NCI-H1105 treated with DMSO at 0.1 percent for 48 hours (cell line): ENCODE measurements at places on chromosomes 13 and 19.

DNA sequence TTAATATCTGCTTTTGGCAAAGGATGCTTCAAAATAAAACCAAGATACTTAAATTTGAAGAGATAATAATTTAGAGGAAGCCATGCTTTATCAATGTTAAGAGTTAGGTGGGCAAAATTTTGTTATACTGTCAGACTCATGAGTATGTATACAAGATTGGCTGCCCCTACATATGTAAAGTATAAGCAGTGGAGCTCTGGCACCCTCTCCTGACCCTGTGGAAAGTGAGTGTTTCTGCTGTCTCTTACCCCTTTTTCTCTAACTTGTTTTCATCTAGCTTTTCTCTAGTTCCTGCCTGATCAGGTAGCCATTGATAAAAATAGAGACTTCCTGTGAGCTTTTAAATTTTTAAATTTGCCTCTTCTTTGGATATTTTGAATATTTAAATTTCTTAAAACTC lies 710.9 kb upstream of the SPRY2 start:
- DNase-seq = no peak

GRCh38 chr13:110683203-110683883 lies 22.6 kb downstream of the CARS2 start:
- DNase-seq = peak; percentile 26

DNA sequence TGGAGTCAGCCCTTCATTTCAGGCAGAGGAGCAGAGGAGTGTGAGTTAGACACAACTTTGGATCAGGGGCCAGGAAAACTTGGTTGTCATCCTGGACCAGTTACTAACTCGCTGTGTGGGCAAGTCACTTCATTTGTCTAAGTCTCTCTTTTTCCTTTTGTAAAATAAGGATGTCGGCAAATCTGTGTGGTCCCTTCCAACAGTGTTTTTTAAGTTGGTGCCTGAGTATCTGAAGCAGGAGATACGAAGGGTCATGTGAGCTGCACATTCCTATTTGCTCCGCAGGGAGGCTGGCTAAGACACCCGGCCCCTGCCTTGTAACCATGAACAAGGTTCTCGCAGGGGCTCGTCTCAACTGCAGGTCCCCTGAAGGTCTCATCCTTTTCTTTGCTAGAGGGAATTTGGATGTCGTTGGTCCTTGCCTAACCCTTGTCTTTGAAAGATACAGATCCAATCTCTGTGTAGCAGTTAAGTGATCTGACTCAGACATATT lies 64.3 kb downstream of the LRCH1 start:
- DNase-seq = no peak

DNA sequence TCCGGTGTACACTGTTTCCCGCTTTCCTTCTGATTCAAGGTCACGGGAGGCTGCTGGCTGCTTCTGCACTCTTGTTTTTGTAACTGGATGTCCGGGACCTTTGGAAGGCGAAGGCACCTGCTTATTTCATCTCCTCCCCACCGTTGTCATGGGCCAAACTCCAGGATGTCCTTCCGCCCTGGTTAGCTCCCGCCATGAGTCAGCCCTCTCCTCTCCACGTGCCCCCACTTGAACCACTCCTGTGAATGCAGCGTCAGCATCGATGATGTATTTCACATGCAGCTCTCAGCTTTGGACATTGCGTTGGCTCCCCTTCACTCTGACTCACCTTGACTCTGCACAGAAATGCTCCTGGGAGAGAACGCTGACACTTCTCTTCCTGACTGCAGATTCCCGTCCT lies 5.5 kb upstream of the GALP start:
- no peak for DNase-seq

GRCh38 chr13:96071504-96071903 lies 18.3 kb upstream of the UGGT2 start:
- DNase-seq = peak; percentile 88

DNA sequence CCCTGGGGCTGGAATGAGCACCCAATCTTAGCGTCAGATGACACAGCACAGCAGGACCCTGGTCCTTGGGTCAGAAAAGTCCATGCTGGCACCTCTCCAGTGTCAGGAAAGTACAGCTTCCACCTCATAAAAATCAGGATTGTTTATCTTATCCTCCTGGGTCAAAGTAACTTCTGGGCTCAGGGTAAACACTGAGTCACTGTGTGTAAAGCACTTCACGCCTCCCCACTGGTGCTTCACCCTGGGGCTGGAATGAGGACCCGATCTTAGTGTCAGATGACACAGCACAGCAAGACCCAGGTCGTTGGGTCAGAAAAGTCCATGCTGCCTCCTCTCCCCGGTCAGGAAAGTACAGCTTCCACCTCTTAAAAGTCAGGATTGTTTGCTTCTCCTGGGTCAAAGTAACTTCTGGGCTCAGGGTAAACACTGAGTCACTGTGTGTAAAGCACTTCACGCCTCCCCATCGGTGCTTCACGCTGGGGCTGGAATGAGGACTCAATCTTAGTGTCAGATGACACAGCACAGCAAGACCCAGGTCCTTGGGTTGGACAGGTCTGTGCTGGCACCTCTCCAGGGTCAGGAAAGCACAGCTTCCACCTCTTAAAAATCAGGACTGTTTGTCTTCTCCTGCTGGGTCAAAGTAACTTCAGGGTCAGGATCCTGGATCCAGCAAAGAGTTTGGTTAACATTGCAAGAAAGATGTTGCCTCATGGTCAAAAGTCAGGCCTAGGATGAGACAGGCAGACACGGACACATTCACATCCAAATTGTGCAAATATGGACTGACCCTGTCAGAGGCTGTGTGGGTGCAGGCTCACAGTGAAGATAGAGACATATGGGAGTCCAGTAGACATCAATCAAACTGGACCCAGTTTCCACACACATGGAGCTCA lies 39.2 kb upstream of the CYP2A7 start:
- no peak for DNase-seq

DNA sequence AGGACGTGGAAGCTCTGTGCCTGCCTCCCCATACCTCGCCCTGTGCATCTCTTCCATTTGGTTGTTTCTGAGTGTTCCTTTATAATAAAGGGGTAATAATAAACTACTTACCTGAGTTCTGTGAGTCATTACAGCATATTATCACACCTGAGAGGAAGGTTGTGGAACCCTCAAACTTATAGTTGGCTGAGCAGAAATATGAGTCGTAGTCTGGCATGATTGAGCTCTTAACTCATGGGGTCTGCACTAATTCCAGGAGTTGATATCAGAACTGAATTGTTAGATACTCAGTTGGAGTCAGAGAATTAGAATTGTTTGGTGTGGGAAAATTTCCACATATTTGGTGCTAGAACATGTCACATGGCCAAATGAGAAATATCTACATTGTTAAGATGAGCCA lies 52.4 kb upstream of the HTR2A start:
- no peak for DNase-seq

GRCh38 chr13:102089177-102089576 lies 312.7 kb downstream of the FGF14 start:
- peak; percentile 52 for DNase-seq

GRCh38 chr13:91647361-91647990 lies 249.1 kb downstream of the GPC5 start:
- no peak for DNase-seq

GRCh38 chr19:32916969-32917615 lies 47.5 kb upstream of the SLC7A9 start:
- no peak for DNase-seq

DNA sequence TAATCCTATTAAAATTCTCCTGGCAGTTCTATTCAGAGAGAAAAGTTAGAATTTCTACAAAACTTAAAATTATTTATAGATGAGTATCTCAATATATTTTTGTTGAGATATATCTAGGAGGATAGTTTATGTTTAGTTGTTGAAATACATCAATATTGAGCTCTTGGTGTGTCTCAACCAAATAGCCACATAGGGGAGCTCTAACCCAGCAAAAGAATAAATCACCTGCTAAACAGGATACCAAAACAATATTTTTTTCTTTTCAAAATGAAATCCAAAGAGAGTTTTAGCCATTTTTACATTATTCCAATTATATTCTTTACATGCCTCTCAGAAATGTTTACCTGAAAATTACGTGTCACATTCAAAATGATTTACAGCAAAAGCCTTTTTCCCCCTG lies 954.7 kb downstream of the SLITRK6 start:
- DNase-seq = peak; percentile 4

DNA sequence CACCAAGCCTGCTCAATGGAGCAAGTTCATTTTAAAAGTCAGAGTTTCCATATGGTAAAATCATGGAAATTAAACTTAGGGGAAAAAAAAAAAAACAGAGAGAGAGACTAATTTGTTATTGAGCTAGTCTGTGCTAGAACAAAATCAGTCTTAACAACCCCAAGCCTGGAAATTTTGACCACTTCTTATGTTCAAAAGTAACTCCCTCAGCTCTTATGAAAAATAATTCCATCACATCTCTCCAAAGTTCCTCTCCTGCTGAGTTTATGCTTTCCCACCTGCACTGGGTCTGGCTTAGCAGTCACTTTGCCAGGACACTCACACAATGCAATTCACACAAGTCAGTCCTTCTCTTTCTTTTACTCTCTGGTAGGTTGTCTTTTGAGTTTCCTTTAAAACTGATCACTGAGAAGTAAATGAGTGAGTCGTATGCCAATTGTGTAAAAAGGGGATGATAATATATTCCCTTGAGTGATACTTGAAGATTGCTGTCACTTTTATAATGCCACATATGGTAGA lies 92.6 kb downstream of the ENOX1 start:
- DNase-seq = no peak

DNA sequence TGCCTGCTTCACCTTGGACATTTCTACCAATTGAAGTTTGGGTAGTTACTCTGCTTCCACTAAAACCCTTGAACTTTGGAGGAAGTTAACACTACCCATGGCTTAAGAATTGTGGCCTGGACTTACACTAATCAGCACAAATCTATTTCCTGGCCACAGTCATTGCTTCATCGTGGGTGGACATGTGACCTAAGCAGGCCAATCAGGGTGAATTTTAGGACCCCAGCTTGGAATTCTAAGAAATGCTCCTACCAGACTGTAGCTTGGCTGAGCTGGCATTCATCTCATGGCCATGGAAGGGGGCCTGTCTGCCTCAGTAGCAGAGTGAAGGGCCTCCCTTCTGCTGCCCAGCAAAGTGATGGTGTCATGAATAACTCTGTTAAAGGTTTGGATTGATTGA lies 58.3 kb upstream of the SLC15A1 start:
- DNase-seq = no peak

DNA sequence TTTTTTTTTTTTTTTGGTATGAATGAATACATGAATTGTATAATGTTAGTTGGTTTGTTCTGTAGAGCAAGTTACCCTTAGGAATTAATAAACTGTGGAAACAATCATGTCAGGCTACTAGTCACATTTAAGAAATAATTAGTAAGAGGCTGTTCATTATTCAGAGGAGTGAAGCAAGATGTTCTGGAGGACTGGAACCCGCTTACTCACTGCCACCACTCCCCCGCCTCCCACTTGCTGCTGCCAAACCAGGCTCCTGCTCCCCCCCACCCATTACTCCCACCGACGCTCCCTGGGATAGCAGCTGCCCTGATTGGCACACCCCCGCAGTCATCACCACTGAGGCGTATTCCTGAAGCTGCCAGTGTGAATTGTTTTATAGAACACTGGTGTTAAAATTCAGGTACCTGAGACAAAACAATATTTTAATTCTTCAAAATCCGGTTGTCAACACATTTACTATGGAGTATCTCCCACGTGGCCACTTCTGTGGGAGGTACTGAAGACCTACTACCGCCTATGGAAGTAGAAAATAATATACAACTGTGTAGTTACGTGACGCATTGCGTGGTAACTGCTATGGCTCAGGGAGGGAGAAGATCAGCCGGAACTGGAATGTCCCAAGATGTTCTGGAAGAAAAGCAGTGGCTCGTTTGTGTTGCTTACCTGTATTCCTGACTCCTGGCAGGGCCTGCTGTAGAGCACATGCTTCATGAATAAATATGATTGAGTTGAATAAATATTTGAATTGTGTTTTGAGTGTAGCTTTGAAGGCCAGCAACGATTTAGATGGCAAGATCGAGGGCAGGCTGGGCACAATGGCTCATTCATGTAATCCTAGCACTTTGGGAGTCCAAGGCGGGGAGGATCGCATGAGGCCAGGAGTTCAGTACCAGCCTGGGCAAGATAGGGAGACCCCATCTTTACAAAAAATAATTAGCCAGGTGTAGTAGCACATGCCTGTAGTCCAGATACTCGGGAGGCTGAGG lies 1.7 kb downstream of the DPY19L3 start:
- no peak for DNase-seq

GRCh38 chr19:17323964-17324332 lies 10.7 kb downstream of the ANO8 start:
- no peak for DNase-seq

DNA sequence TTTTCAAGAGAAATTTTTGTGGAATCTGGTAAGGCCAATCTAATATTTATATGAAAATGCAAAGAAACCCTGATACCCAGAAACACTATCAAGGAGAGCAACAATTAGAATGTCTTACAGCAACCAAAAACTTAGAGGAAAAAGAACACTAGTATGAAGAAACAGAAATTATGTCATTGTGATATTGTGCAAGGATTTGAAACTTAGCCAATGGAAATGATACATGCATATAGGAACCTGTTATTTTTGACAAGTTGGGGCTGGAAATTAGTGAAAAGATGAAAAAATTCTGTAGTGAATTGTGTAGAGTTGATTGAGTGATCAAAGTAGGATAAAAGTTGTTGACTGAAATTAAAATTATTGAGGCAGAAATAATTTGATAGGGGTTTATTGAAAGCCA lies 792.6 kb upstream of the SLITRK6 start:
- no peak for DNase-seq

DNA sequence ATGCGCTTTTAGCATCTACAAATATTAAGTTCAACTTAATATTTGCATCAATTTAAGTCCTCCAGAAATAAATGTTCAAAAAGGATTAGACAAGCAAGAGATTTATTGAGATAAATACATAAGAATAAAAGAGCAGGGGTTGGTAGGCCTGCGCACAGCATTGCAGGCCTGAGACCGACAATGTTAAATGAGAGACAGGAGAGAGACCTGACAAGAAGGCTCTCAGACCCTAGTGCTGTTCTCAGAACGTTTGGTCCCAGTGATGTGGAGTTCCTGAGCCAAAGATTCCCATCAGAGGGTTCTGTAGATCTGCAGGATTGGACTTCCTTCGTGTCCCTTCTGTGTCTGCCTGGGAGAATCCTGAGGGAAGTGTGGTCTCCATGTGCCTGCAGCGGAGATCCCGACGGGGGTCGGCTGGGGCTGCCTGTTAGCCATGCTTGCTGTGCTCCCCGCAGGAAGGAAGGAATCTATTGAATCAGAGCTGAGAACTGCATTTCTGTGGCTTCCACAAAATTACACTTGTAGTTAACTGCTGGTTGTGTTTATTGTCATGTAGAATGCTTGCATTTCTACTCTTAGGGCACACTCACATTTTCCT lies 369.9 kb upstream of the SLC10A2 start:
- no peak for DNase-seq

- no peak for DNase-seq
Measured at GRCh38 chr13:48853728-48854102, 122.0 kb upstream of the FNDC3A start.

DNA sequence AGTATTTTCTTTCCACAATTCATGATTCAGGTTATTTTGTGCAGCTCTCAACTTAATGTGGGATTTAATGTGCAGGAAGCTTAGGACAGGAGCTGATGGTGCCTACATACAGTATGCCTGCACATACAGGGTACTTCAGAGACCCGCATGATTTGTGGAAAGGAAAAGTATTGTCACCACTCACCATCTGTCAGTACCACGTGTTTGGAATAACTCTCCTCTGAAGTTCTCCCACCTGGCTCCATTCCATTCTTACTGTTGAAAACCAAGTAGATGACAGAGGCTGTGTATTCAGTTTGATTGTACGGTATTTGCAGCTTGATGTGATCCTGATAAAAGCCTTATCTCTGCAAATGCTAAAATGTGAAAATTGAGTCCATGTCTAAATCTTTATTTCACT lies 85.7 kb downstream of the ZAR1L start:
- DNase-seq = peak; percentile 39
